ENCODE measurements at places on chromosomes 11 and 22.
A peak's percentile ranks its signal among the peaks of the same experiment; 100 is the strongest.

- DNase-seq: no peak
Measured at GRCh38 chr22:32323513-32324164, 34.0 kb upstream of the RFPL3 start.

GRCh38 chr11:114183044-114183511 is 113.1 kb upstream of the NNMT start:
- DNase-seq: peak; percentile 81

DNA sequence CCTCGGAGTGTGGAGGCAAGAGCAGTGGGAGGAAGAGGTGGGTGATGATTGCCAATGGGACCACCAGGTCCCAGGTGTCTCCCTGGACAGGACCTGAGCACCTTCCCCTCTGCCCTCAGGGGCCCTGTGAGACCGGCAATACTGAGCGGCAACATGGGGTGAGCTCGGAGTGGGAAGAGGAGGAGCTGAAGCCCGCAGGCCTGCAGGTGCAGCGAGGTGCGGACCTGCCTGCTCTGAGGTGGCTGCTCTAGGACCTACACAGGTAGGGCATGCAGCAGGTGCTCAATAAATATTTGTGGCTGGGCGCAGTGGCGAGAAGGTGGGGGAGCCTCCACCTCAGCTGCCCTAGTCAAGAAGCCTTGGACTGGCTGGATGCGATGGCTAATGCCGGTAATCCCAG is 12.2 kb upstream of the SUN2 start:
- DNase-seq: no peak

DNA sequence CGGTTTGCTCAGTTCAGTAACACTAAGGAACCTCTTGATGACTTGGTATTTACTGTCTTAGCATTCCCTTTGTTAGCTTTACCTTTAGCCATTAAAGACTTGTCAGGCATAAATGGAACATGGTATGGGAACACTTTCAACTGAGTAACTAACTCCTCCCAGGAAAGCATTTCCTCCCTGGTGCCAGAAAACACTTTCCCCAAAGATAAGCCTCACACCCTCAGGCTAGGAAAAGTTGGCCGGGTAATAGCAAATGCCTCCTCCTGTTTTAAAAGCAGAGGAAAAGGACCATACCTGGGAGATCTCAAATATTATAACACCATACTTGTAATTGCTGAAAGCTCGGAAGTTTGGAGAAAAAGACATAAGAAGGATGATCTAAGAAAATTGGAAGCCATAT is 12.0 kb downstream of the KCNJ11 start:
- no peak for DNase-seq

DNA sequence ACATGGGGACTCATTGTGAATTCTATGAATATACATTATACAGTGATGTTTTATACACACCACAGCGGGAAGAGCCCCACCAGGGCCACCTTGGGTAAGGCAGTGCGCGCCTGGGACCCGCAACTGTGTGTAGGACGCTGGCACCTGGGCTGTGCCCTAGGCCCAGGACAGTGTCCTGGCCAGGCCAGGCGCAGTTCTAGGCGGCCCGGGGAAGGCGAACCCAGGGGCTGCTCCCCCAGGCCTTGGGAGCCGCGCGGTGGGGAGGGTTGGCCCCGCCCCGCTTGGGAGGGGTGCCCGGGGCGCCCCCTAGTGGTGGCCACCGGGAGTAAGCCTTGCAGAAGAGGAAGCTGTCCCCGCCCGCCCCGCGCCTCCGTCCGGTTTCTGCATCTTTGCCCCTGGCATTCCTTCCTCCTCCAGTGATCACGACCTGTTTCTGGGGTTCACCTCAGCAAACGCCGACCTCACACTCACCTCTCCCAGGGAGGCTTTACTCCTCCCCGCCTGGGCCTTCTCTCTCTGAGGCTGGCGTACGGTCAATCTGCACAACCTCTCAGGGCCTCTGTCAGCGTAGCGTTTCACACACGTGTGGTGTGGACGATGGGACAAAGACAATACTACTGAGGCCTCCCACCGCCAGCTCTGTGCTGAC is 9.5 kb upstream of the EHD1 start:
- peak; percentile 82 for DNase-seq

GRCh38 chr22:41263704-41264103 is 22.3 kb downstream of the RANGAP1 start:
- DNase-seq: no peak

DNA sequence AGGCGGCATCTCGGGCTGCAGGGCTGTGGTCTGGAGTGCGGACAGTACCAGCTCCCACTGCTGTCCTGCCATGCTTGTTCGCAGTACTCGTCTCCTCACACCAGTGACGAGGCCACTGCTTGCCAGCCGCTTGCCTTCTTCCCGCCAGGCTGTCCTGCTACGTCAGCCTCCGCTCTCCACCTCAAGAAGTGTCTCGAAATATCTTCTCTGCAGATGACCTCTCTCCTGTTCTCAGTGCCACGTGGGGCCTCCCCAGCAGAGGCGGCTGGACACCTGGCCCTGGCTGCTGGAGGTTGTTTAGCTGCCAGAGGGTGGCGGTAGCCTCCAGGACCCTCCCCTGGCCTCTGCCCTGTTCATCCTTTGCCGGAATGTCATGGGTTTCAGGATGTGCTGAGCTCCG is 3.1 kb upstream of the CCDC188 start:
- no peak for DNase-seq

GRCh38 chr11:73223998-73224730 is 6.1 kb downstream of the P2RY2 start:
- no peak for DNase-seq

DNA sequence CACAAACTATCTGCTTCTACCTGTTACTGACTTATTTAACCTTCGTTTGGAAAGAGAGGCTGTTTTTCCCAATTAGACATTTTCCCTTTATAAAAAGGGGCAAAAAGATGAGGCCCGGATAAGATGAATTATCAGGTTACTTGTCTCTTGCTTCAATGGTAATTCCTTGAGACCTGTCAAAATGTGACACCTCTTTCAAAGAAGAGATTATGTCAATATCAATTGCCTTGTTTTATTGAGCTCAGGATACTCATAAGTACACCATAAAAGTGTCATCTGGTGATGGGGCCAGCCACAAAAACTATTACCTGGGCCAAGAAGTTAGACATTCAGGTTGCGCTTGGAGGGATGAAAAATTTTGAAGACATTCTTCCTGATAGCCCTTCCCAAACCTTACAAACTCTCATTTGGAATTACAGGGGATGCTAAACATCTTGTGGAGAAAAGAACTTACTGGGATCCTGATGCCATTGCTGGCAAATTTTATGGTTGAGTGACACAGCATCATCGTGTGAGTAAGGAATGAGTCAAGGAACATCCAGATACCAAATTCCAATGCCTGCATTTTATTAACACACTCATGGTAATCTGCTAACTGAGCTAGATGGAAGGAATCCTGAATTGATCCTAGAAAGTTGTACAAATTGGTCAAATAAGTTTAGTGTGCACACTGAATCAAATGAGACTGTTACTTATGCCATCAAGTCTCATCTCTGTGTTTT is 1071.2 kb downstream of the LRRC4C start:
- no peak for DNase-seq

GRCh38 chr11:124872280-124872679 is 7.0 kb downstream of the ROBO3 start:
- no peak for DNase-seq

DNA sequence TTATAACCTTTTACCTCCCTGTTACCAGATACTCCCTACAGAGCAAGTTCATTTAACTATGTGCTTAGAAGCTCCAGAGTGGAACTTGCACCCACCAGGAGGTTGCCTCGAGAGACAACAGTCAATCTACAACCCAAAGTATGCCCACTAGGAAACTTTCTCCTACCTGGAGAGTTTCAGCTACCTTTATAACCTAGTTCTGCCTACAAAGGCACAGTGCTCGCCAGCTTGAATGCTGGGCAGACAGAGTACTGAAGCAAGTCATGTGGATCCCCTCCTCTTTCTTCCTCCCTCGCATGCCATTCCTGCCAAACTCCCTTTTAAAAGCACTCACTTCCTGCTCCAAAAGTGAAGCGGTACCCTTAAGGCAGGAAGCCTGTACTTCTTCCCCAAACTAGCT is 258.9 kb downstream of the SWAP70 start:
- DNase-seq: no peak

GRCh38 chr11:46894506-46894905 is 23.8 kb downstream of the LRP4 start:
- no peak for DNase-seq

GRCh38 chr11:10273738-10274137 is 20.3 kb downstream of the SBF2 start:
- no peak for DNase-seq

- no peak for DNase-seq
Measured at GRCh38 chr11:72737336-72737735, 14.9 kb downstream of the ARAP1 start.

GRCh38 chr11:23453522-23453921 is 593.2 kb upstream of the CCDC179 start:
- DNase-seq: no peak

DNA sequence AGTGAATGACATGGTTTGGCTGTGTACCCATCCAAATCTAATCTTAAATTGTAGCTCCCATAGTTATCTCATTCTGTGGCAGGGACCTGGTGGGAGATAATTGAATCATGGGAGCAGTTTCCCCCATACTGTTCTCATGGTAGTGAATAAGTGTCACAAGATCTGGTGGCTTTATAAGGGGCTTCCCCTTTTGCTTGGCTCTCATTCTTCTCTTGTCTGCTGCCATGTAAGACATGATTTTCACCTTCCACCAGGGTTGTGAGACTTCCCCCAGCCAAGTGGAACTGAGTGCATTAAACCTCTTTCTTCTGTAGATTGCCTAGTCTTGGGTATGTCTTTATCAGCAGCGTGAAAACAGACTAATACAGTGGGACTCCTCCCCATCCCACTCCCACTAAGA is 11.1 kb downstream of the OR5A2 start:
- no peak for DNase-seq

DNA sequence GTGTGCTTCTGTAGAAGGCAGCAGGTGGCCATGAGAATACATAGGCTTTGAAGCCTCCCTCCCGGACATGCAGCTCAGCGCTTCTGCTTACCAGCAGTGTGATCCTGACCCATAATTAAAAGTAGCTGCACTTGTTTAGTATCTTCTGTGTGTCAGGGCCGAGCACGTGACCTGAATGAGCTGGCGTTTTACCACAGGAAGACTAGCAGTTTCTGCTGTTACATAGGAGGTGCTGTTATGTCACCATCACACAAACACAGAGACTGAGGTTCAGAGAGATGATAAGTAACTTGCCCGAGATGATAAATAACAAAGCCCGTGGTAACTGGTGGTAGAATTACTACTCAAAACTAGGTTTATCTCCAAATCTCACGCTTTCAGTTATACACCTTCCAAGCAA is 329.5 kb downstream of the OPCML start:
- DNase-seq: no peak

All from CD4-positive, alpha-beta T cell treated with Interleukin-6 at 100 ng/mL for 8 hours (primary cell).